ENCODE measurements at places on chromosomes 16 and 17.
A peak's percentile ranks its signal among the peaks of the same experiment; 100 is the strongest.

GRCh38 chr17:64160378-64160777, 30.4 kb upstream of the ERN1 start:
- DNase-seq: no peak

- DNase-seq: no peak
Measured at GRCh38 chr17:50916708-50917417, 50.7 kb upstream of the TOB1 start.

DNA sequence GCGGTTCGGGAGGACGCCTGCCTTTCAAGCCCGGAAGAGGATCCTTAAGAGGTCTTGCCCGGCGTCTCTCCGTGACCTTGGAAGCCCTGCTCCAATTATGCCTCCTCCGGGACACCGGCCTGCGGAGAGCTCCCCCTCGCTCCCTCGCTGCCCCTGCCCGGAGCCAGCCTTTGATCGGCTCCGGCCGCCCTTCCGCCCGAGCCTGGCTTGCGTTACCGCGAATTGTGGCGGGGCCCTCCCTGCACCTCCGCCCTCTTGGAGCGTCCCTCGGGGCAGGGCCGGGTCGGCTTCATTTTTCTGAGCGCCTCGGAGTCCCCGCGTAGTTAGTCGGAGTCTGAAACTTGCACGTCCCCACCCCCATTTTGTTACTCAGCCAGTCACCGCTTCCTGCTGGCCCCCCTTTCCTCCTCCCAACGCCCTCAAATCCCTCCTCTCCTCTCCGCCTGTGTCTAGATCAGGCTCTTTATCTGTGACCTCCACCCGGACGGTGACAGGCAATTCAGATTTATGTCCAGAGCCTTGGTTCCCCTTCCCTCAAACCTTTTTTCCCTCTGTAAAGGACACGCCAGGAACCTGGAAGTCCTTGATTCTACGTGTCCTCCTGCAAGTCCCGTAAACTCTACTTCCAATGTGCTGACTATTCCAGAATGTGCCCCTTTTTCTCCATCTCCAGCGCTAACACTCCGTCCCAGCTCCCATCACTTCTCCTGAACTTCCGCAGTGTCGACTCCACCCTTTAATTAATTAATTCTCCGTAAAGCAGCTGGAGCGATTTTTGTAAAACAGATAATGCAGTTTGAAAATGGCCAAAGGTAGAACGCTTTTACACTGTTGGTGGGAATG, 569 bp upstream of the RABEP2 start:
- peak; percentile 75 for DNase-seq

GRCh38 chr16:25005445-25006306, 9.5 kb downstream of the ARHGAP17 start:
- no peak for DNase-seq

DNA sequence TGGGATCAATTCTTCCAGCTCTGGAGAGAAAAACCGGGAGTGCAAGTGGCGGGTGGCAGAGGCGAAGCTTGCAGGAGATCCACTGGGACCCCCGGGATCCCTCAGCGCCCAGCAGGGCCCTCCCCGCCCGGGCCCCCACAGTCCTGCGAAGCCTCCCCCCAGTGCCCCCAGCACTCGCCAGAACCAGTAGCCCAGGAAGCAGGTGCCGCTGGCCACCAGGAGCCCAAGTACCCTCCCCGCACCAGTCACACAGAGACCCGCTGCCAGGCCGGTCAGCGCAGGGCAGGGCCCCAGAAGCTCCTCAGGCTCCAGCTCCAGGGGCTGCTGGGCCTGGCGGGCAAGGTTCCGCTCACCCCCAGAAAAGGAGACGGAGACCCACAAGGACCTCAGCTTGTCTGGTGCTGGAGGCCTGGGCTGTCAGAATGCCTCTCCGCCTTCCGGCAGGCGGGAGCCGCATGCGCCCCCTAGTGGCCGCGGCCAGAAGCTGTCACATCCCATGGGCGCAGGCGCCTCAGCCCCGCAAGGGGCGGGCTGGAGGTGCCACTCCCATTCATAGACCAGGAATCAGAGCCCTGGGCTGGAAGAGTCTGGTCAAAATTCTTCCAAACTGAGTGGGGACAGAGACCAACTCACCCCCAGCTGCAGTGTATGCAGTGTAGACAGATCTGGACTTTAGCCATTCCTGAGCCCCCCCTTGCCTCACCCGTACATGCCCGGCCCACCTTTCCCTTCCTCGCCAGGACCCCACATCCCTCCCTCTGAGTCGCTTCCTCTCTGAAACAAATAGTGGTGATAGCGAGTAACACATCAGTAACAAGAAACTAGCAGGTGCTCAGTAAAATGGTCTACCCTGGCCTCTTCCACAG, 1002.3 kb downstream of the KCNJ18 start:
- no peak for DNase-seq

DNA sequence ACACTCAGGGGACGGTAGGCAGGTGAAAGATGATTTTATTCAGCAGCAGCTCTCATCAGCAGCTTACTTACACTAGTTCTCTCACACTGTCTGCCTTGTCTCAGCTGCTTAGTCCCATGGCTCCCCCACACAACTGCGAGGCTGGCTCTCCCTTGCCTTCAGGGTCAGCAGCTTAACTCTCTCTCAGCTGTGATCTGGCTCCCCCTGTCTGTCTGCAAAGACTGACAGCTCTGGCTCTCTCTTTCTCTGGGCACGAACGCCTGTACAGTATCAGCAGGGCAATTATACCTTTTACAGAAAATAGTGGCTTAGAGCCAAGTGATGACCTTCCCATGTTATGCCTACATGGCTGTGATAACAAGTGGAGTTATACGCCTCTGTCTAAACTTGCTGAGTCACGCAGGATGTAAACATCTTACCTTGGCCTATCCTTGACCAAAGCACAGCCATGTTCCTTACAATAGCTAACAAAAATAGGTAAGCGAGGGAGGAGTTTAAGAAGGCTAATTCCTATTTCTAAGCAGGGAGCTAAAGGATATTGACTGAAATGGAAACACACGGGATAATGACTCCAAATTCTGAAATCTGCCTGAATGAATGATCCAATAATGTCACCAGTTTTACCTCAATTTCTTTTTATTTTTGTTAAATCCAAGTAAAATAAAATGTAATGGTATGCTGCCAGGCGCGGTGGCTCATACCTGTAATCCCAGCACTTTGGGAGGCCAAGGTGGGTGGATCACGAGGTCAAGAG, 1.1 kb upstream of the NDUFAB1 start:
- peak; percentile 11 for DNase-seq

- DNase-seq: no peak
Measured at GRCh38 chr16:15856901-15857698, at the start of gene MYH11. MYH11 (minus strand) TSS chr16:15857028; CDS start chr16:15838252, 18,776 bp downstream.
